NCI-H2081 treated with DMSO at 0.1 percent for 48 hours (cell line): ENCODE measurements at places on chromosomes 1 and 21.

DNA sequence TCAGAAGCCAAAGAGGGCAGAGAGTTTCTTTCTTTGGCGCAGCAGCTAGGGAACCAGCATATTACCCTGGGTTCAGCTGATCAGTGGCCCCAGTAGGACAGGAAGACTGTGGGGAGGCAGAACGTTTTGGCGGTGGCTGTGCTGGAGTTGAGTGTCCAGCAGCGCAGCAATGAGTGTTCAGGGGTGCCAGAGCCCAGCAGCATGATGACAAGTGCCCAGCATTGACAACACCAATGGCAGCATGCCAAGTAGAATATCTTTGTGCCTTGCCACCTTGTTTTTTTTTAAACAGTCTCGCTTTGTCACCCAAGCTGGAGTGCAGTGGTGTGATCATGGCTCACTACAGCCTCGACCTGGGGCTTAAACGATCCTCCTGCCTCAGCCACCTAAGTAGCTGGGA lies 106.7 kb upstream of the CDC42BPA start:
- DNase-seq, result no peak

- no peak for DNase-seq
These were observed 39.5 kb downstream of the ERI3 start for GRCh38 chr1:44315521-44315920.

DNA sequence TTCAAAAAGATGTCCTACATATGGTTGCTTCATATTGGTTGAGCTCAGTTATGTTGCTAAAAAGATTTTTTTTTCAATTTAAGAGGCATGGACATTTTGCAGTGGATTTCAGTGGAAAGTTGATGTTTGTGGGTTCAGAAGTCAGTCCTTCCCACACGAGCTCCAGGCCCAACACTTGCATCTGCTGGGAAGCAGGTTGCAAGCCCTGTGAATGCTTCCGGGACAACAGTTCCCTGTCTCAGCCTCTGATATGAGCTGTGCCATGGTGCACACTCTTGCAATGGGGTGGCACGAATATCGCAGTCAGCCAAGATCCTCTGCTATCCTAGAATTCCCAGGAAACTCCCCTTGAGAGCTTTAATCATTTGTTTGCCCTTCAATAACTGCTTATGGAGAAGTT lies 30.3 kb upstream of the ABCG1 start:
- no peak for DNase-seq

DNA sequence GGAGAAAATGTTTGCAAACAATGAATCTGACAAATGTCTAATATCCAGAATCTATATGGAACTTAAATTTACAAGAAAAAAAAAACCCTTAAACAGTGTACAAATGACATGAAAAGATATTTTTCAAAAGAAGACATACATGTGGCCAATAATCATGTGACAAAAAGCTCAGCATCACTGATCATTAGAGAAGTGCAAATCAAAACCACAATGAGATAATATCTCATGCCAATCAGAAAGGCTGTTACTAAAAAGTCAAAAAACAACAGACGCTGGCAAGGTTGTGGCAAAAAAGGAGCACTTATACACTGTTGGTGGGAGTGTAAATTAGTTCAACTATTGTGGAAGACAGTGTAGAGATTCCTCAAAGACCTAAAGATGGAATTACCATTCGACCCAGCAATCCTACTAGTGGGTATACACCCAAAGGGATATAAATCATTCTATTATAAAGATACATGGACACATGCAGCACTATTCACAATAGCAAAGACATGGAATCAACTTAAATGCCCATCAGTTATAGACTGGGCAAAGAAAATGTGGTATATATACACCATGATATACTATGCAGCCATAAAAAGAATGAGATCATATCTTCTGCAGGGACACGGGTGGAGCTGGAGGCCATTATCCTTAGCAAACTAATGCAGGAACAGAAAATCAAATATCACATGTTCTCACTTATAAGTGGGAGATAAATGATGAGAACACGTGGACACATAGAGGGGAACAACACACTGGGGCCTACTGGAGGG lies 123.2 kb downstream of the PTPRC start:
- DNase-seq, result no peak

DNA sequence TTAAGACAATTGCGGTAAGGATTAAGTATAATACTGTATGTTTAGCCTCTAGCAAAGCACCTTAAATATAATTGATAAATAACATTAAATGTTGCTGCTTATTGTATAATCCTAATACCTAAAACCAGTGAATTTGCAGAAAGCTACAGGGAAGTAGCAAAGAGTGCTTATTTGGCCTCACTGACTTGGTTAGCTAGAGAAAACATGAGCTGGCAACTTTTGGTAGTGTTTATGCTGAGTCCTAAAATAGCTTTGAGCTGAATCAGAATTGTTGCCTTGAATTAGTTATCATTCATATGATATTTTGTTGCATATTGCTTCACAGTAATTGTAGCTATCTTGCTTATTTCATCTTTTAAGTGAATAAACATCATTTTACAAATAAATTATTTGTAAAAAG lies 3.5 kb downstream of the TRIM67 start:
- no peak for DNase-seq

- no peak for DNase-seq
These were observed 475 bp upstream of the TDRD10 start for GRCh38 chr1:154501423-154502065.

GRCh38 chr1:42333662-42334239 lies 1.3 kb downstream of the FOXJ3 start:
- DNase-seq, result no peak

DNA sequence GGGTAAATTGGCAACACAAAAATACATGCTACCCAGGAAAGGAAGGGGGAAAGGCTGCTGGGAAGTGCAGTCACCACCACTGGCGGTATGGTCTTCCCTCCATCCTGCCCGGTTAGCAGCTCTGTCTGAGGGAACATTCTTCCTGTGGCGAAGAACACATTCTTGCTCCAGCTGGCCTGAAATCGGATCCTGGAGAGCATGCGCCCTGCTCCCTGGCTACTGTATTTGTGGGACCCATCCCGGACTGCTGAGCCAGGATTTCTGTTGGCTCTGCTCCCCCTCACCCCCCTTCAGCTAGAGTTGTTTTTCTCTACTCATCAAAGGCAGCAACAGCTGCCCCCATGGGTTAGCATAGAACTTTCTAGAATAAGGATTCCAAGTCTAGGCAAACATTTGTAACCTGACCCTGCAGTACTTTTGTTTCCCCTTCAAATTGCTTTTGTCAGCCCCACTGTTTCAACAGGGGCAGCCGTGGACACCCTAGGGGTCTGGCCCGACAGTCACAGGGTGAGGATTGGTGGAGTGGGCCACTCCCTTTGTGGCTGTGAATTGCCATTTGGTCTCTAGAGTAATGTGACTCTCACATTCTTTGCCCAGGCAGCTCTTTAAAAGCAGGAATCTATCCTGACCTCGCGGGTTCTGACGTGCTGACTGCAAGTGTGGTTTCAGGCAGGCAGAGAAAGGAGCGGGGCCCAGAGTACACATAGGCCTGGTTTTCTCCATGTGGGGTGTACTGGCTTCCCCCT lies 157.7 kb downstream of the TOMM20 start:
- peak; percentile 26 for DNase-seq

DNA sequence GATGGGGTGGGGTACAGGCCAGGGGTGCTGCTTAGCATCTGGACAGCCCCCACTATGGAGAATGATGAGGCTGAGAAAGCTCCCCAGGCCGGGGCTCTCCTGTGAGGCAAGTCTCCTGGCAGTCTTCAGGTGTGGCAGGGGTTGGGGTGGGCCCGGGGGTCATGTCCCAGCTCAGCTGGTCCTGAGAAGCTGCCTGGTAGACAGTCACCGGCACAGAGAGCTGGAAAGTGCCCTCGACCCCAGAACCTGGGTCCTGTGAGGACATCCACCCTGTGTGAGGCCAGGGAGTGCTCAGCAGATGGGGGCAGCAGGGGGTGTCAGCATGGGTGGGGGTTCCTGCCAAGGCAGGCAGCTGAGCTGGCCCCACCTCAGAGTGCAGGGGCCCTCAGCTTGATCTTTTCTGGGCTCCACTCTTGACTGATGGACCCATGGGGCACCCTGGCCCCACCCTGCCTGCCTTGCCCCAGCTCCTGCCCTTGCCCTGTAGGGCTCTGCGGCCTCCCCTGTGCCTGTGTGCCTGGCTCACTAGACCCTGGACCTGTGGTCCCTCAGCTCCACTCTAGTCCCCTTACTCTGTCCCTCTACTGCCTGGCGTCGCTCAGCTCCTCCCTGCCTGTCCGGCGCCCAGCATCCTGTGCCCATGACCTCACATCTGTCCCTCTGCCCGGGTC lies 5.8 kb downstream of the IBA57 start:
- DNase-seq, result no peak

DNA sequence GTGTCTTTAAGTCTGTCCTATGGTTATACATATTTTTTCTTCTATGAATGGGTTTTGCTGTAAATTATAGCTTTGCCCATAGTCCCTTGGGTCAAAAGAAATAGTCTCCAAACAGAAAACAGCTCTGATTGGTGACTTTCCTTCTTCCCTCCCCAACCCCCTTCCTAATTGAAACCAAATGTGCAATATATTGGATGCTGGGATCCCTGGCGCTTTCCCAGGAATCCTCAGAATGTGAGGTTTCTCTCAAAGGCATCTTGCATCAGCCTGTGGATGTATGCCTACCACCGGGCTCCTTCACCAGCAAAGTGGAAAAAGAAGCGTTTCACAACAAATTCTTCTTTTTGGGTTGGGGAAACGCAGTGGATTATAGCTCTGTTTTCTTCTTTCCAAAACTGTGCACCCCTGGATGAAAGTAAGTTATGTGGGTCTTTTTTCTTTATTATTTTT lies at the start of gene DDR2:
Gene DDR2, plus strand, starts transcription at position 248 of the 450 bp plus-strand sequence. CDS start 86,600 bp downstream, outside the sequence.
- DNase-seq, result no peak

DNA sequence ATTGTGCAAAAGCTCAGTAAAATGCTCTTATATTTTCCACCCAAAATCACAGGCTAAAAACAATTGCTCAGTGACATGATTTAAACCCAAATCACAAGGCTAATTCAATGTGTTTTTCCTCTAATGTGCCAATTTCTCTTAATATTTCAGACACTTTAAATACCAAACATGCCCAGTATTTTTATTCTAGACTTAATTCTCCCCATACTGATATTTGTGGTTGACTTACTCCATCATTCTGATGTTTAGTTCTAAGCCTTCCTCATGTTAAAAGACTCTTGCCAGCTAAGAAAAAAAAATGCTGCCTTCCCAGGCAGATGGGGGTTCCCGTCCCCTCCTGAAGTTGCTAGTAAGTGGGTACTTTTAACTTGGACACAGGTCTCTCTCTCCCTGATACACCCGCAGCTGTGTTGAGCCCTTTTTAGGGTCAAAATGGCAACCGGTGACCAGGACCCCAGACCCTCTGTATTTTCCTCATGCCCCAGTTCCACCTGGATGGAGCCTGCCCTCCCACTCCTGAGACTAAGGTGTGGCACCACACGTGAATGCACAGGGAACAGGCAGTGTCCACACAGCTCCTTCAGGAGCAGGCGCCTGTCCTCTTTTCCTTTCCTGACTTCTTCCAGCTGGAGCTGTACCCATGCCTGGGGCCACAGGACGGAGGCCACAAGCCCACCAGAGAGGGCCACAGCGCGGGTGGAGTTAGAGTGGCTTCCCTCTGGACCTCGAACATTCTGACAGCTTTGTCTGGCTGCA lies 118.9 kb downstream of the RIPK4 start:
- DNase-seq, result no peak

- peak; percentile 33 for DNase-seq
These were observed 39.5 kb upstream of the TMPRSS15 start for GRCh38 chr21:18443085-18443484.

DNA sequence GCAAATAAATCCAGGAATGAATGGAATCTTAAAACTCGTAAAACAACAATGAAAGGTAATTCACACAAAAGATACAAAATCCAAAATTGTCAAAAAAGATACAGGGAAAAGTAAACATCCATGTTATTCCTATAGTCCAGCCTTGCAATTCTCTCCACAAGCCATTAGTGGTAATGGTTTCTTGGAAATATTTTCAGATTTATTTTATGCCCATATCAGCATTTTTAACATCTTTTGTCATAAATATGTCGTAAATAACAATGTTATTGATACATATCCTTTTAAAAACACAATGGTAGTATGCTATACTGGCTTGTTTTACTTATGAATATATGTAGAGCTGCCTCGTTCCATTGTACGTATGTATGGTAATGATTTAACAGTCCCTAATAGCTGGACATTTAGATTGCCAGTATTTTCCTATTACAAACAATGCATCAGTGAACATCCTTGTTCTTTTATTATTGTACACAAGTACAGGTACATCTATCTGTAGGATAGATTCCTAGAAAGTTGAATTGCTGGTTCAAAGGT lies 30.6 kb downstream of the DNTTIP2 start:
- DNase-seq, result no peak

- DNase-seq, result no peak
These were observed 138.2 kb upstream of the CACNA1E start for GRCh38 chr1:181345146-181345545.

- DNase-seq, result no peak
These were observed 68.6 kb downstream of the KAZN start for GRCh38 chr1:14666962-14667650.

- DNase-seq, result no peak
These were observed 5.6 kb upstream of the YRDC start for GRCh38 chr1:37813529-37814145.

DNA sequence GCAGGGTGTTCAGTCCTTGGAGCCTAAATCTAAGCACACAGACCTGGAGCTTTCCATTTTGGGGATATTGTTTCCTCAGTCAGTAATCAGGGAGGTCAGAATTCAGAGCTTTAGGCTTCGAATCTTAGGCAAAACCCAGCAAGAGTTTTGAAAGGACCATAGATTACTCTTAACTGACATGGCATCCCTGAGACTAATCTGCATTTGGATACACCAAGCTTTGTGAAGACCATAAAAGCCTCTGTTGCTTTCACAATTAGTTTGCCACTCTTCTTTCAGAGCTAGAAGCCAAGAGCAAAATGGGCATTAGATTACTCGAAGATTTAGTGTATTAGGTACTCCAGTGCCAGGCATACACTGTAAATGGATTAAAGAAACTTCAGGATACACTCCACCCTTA lies 131.8 kb upstream of the GREM2 start:
- no peak for DNase-seq

- DNase-seq, result no peak
These were observed 10.1 kb upstream of the CITED4 start for GRCh38 chr1:40872276-40872675.
